ENCODE measurements at places on chromosomes 3 and 15.

- no peak for DNase-seq
Measured at GRCh38 chr3:101255441-101255840, 64.9 kb downstream of the IMPG2 start.

DNA sequence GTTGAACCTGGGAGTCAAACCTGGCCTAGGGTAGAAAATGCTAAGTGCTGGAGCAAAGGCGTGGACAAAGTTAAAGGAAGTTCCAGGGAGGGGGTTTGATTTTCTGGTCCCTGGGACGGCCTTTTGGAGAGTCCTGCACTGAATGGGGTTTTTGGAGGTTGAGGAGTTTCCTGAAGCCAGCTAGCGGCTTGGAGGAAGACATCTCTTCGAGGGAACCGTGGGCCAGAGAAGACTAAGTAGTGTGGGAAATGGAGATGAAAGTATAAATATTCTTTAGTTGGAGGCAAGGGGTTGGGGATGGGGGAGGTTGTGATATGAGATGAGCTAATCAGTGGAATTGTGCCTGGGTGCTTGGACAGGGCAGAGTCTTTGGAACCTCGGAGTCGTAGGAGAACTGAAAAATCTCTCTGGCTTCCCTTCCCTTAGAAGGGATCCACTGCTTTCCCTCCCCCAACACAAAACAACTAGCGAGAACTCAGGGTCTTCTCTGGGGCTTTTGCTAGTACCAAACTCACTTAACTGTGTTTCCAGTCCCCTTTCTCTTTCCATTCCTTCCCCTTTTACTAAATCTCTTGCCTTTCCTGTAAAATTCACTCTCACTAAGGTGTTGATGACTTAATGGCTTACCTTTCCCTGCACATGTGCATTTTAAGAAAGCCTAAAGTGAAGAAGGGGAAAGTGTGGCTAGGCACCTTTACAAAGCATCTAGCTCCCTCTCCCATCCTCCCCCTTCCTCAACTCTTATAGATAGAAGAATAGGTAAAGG lies 1.0 kb downstream of the LPP start:
- DNase-seq: no peak

DNA sequence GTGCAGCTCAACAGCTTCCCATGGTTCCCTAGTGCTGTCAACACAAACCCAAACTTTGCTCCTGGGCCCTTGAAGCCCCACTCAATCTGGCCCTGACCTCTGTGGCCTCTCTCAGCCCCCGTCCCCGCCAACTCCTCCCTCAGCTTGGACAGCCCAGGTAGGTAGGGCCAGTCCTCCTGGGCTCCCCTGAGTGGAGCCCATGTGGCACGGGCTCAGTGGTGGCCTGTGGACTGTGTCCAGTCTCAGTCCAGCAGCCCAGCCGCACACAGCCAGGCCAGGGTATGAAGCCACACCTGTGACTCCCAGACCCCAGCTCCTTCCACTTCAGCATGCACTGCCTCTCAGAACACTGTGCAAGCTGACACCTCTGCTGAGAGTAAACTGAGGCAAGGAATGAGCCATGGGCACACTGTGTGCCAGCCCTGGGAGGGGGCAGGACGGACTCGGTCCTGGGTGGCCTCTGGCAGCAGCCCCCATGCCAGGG lies 11.5 kb downstream of the PLXND1 start:
- no peak for DNase-seq

- no peak for DNase-seq
Measured at GRCh38 chr3:196969660-196970546, 1.3 kb upstream of the PIGZ start.

- DNase-seq: no peak
Measured at GRCh38 chr3:72323773-72324172, 524.5 kb downstream of the SHQ1 start.

GRCh38 chr15:78811124-78811824 lies at the start of gene ADAMTS7:
ADAMTS7 (minus strand) TSS chr15:78811464; CDS start chr15:78811220, 244 bp downstream.
- DNase-seq: peak; percentile 41

DNA sequence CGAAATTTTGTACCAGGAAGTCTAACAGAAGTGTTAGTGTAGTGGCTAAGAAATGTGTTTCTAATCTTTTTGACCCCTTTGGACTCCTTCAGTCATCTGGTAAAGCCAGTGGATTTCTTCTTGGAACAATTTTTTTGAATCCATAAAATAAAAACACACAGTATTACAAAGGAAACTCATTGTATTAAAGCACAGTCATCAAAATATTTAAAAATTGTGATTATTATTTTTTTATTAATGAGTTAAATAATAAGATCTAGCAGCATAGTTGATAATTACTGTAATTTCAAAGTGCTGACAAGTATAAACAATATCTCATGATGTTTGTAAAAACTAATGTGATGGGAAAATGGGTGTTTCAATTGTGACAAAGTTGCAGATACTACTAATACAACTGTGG lies 72.2 kb upstream of the LRRC3B start:
- no peak for DNase-seq

GRCh38 chr15:55916666-55917409 lies 76.6 kb downstream of the NEDD4 start:
- no peak for DNase-seq

DNA sequence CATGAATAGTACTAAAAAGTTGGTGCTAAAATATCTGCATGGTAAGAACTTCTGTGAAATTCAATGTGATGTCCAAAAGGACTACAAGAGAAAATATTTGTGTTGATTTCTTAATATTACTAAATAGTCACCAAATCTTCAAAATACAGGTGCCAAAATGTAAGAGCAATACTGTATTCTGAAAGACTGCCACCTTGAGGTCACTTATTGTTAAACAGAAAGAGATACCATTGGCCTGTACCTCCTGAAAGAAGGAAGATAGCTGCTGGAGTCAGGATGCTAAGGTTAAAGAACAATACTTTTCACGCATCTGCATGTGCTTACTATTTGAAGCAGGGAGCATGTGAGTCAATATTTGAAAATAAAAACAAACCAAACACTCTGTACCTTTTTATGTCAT lies 72.0 kb upstream of the LSAMP start:
- DNase-seq: no peak

- DNase-seq: no peak
Measured at GRCh38 chr15:99104788-99105513, at the start of gene SYNM. SYNM (plus strand) TSS chr15:99105080; CDS start chr15:99105200, 120 bp downstream.

DNA sequence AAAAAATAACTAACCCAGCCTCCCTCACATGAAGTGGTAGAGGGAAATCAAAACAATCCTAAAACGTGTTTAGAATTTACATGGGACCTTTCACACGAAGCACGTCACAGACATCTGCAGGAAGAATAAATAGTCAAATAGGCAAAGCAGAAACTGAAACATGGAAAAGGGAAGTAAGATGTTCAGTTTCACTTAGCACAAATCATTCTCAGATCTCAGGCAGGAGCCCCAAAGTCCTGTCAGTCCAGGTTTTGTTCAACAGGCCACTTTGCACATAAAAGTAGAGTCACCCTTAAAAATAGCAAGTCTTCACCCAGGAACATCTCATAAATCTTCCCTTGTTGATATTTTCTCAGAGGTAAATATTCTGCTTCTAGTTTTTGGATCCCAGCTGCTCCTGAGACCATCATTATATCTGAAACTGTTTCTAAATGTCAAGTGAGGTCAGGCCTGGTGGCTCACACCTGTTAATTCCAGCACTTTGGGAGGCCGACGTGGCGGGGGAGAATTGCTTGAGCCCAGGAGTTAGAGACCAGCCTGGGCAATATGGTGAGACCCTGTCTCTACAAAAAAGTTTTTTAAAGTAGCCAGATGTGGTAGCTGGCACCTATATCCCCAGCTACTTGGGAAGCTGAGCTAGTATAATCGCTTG lies 1.9 kb downstream of the RUBCN start:
- DNase-seq: no peak

DNA sequence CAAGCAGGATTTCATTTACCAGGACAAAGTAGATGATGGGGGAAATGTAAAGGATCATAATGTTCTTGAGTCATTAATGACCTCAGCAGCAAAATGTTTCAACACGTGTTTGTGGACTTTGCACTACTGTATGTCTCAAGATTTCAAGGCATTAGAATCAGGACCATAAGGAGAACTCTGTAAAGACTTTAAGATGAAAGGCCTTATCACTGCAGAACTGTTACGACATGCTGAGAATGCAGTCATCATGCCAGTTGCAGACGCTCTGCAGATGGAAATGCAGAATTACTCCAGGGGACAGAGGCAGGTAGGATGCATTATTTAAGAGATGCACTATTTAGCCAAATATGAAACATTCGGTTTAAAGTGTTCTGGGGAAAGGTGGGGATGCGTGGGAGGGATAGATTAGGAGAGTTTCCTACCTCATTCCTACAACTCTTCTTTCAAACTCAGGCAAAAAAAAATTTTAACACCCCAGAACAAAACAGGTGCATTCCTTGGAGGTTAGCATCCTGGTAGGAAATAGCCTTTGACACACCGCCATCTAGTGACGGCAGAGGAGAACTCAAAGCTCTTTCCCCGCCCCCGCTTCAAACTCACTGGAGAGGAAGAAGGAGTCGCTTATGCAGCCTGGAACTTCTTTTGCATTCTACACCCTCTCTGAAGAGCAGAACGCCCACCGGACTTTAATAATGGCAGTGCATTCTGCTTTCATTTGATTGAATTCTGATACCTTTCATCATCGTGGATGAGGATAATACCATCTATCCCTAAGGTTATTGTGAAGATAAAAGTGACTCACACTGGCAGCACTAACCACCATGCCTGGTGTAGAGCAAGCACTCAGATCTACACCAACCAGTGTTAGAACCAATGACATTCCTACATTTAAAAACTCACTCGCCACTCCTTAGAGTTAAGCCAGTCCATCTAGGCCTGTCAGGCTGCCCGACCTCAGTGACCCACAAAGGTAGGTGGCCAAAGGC lies 43.1 kb upstream of the TOPAZ1 start:
- peak; percentile 41 for DNase-seq

- no peak for DNase-seq
Measured at GRCh38 chr15:70875001-70875782, 17.0 kb downstream of the THAP10 start.
